ENCODE measurements at places on chromosomes 1 and 21.
A peak's percentile ranks its signal among the peaks of the same experiment; 100 is the strongest.

DNA sequence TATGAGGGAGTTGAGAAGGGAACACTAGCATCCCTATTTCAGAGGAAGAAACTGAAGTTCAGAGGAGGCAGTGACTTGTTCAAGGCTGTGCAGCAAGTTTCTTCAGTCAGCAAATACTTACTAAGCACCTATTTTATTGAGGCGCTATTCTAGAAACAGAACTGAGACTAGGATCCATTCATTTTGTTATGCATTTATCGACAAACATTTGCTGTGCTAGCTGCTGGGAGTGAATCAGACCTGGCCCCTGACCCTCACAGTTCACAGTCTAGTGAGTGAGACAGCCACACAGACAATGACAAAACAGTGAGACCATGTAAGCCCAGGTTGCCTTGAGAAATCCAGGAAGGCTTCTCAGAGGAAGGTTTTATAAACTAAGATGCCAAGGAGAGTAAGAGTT lies 28.2 kb downstream of the TRIM62 start:
- no peak for DNase-seq

DNA sequence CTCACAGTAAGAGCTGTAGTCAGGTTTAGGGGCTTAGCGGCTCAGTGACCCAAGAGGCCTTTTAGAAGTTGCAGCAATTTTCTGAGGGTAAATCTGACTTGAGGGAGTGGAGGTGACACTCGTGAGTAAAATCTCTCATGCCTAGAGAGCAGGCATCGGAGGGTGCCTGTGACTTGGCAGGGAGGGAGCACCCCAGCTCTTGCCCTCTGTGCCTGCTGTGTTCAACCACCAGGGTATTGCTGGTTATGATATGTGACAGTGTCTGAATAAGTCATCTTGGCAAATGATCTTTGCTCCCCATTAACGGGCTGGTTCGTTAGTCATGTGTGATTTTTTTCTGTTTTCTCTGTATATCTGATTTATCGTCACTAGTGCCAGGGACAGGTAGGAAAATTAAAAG lies 5.9 kb downstream of the MAN1C1 start:
- no peak for DNase-seq

GRCh38 chr1:92408825-92409224 lies 77.9 kb downstream of the GFI1 start:
- DNase-seq: no peak

DNA sequence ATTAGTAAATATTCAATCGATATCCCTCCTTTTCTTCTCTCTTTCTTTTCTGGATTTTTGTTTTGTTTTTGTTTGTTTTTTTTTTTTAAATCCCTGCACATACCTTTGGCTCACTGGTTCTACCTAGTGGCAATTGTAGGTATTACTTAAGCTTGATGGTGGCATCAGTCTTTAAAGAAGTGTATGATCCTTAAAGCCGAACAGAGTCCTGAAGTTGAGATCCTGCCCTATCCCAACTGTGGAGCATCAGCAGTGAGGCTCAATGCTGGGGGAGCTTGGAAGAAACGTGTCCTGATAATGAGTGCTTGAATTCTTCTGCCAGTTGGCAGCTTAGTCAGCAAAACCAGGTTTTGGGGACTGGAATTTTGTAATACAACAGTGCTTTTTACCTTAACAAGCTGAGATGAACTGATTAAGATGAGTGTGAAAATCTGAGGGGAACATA lies 60.8 kb downstream of the FASLG start:
- peak; percentile 18 for DNase-seq

DNA sequence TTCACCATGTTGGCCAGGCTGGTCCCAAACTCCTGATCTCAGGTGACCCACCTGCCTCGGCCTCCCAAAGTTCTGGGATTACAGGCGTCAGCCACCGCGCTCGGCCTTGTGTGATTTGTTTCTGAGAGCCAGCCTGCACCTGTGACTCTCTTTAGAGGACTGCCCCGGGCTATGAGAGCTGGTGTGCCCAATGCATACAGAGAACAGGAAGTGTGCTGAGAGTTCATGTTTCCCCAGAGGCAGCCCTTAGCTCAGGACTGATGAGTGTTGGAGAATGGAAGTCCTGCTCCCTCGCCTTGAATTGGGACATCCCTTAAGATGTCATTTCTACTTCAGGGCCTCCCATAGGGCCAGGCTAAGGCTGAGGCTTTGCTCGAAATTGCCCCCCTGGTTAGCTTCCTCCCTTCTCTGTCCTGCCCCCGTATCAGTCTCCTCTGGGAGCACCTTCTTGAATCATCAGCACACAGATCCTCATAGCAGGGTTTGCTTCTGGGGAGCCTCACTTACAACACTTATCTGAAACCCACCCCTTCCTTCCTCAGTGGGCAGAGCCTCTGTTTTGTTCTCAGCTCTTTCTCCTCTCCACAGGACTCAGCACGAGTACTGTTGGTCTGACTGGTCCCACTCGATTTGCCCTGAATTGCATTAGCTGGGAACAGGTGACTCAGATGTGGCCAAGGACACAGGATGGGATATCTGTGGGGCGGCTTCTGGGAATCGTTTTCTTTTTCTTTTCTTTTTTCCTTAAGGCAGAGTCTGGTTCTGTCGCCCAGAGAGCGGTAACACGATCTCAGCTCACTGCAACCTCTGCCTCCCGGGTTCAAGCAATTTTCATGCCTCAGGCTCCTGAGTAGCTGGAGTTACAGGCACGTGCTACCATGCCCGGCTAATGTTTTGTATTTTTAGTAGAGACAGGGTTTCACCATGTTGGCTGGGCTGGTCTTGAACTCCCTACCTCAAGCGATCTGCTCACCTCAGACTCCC lies 80.1 kb downstream of the UBIAD1 start:
- DNase-seq: peak; percentile 17

DNA sequence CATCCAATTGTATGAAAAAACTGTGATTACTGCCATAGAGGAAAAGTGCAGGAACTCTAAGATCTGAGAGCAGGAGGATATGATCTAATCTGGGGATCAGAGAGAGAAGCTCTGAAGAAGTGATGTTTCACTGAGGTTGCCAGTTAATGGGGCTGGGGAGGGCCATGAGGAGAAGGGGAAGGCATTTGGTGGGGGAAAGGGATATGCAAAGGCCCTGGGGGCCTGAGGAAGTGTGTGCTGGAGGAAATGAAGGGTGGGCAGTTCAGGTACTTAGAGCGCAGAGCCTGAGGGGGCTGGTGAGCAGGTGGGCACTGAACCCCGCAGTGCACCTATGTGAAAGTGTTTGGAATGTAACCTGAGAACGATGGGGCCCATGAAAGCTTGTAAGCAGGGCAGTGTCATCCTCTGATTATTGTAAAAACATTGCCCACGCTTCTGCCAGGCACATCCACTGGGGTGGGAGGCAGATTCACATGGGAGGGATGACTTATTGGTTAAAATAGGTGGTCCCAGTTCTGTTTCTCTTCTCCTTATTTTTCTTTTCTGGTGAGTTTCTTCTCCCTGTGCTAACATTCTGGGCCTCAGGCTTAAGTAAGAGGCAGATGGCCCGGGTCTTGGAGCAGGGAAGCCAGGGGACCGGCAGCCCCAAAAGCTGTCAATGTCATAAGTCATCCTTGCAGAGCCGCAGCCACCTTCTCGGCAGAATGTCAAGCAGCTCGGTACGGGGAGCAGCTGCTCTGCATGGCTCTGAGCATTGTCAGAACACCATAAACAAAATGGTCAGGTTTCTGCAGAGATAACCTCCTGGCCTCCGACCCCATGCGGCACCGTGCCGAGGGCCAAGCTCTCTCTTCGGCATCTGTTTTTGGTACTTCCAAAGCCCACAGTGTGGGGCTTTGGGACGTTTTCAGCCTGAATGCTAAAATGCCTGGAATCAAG lies 492.0 kb upstream of the VAMP3 start:
- no peak for DNase-seq

All from KG1 (cell line).